ENCODE measurements at places on chromosomes 16 and 17.

GRCh38 chr16:85170590-85171003, 58.3 kb upstream of the CIBAR2 start:
- DNase-seq = no peak

GRCh38 chr16:55035956-55036355, 105.3 kb downstream of the IRX5 start:
- peak; percentile 22 for DNase-seq

DNA sequence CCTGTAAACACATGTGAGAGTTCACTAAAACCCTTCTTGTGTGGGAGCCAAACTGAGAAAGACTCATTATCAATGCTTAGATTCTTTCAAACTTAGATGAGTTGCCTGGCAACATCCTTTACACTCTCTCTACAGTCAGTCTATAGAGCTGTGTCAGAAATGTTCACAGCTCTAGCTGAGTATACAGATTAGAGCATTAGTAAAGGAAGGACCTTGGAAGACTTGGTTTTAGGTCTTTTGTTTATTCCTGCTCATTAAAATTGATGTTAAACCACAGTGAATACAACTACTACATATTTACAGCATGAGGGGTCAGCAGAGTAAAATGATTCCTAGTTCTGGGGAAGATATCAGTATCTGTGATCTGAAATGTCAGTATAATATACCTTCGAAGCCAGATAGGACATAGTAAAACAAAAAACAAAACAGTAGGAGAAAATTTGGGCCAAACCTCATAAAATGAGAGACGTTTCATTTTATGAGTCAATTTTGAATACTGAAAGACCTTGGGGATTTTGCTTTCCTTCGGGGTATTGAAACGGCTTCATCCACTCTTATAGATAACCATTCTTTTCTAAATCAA, 186.0 kb downstream of the TANC2 start:
- peak; percentile 54 for DNase-seq

- no peak for DNase-seq
Measured at GRCh38 chr17:413016-413350, 60.4 kb upstream of the RPH3AL start.

DNA sequence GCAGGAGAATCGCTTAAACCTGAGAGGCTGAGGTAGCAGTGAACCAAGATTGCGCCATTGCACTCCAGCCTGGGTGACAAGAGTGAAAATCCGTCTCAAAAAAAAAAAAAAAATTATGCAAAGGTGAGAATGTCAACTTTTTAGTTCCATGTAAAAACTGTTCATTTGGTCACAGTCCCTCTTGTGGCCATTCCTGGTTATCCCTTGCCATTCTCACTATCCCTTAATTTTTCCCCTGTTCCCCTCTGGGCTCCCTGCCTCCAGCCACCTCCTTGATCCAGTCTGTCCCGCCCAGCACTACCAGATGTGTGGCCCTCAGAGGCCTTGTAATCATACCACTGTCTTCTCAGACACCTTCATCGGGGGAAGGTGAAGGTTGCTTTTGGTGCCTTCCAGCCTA, 23.4 kb downstream of the DCAF7 start:
- no peak for DNase-seq

DNA sequence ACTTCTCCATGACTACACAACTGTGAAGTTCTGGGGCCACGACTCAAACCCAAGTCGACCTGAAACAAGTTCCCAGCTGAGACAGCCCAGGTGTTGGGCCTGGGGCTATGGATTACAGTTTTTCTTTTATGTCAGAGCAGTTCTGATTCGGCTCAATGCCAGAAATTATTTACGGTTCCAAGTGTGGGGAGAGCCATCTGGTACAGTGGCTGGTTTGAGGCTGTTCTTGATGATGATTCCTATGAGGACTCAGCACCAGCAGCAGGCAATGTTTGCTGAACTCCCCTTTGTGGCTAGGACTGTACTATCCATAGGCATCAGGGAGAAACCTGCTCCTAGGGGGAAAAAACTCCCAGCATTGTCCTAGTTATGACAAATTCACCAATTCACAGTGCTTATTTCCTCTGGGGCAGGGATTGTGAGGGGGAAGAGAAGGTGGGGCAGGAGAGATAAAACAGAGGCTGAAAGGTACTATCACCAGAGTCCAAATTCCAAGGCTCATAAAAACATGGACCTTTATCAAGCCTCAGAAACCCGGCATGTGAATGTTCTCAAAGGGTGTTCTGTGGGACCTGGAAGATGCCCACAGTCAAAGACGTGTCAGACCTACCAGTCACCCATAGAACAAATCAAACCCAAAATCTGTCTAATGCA, 18.2 kb upstream of the CMTM4 start:
- DNase-seq = no peak

GRCh38 chr17:17812211-17813054, 24.4 kb downstream of the SREBF1 start:
- peak; percentile 63 for DNase-seq

- DNase-seq = no peak
Measured at GRCh38 chr16:50705436-50706110, 12.2 kb downstream of the NOD2 start.

DNA sequence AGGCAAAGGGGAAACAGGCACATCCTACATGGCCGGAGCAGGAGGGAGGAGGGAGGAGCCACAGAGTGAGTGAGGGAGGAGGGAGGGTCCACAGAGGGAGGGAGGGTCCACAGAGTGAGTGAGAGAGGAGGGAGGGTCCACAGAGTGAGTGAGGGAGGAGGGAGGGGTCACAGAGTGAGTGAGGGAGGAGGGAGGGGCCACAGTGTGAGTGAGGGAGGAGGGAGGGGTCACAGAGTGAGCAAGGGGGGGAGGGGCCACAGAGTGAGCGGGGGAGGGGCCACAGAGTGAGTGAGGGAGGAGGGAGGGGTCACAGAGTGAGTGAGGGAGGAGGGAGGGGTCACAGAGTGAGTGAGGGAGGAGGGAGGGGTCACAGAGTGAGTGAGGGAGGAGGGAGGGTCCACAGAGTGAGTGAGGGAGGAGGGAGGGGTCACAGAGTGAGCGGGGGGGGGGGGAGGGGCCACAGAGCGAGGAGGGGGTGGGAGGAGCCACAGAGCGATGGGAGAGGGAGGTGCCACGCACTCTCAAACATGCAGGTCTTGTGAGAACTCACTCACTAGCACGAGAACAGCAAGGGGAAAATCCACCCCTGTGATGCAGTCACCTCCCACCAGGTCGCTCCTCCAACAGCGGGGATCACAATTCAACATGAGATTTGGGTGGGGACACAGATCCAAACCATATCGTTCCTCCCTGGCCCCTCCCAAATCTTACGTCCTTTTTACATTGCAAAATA, 24.3 kb upstream of the CDH15 start:
- no peak for DNase-seq

GRCh38 chr17:77432034-77432661, 291.4 kb downstream of the SEC14L1 start:
- DNase-seq = no peak

DNA sequence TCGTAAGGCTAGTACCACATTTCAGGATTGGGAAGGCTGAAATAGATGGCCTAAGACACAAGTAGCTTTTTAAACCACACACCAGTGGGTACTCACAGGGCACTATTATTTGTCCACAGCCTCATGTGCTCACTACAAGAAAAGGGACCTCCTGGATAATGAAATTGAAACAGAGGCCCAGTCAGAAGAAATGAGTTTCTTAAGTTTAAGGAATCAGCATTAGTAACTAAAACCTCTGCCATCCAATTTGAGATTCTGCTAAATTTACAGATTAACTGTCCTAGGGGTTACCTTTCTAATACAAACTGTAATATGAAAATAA, 3.0 kb downstream of the USP7 start:
- DNase-seq = no peak

- DNase-seq = no peak
Measured at GRCh38 chr17:278055-278675, 74.4 kb downstream of the RPH3AL start.

DNA sequence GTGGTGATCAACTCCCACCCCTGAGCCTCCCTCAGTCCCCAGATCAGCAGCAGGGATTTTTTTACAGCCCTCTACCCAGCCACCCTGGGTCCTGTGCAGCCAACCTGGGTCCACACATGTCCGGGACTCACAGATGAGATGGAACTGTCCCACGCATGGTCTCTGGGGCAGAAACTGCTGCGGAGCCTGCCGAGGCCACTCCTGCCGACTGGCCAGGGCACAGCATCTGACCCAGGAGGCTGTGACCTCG, 48.0 kb upstream of the ZCCHC14 start:
- DNase-seq = no peak

DNA sequence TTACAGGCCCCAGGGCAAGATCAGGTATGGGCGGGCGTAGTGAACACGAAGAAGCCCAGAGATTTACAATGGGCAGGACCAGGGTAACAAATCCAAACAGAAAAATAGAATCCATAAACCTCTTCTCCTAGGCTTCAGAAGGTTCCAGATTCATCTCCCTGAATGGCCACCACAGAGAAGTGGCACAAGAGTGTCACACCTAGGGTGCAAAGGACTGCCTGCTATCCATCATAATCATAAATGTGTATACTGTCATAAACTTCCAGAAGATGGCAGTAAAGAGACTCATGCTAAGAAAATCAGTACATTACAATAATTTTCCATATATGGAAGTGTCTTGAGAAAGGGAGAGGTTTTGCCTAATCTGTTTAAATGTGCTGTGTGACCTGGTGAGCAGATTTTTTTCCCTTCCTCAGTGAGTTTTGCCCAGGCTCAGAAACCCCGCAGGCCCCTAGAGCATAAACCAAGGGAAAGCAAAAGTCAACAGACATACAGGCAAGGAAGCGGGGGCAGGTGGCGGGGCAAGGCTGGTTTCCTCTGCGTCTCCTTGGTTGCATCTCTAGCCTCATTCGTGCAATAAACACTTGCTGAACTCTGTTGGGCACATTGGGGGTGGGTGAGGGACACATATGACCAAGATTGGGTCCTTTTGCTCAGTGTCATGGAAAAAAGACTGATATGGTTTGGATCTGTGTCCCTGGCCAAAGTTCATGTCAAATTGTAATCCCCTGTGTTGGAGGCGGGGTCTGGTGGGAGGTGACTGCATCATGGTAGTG, 92.0 kb upstream of the CDH5 start:
- DNase-seq = peak; percentile 30

- DNase-seq = no peak
Measured at GRCh38 chr17:68484458-68484857, 27.2 kb upstream of the WIPI1 start.

All from astrocyte of the spinal cord (primary cell).